Muscle of arm (tissue), 14 donors: ENCODE measurements at places on chromosomes 2 and 18. TPM values are rescaled to one million over a fixed set of nuclear protein-coding genes. Genes with fewer than 3 reads are reported as not detected.

DNA sequence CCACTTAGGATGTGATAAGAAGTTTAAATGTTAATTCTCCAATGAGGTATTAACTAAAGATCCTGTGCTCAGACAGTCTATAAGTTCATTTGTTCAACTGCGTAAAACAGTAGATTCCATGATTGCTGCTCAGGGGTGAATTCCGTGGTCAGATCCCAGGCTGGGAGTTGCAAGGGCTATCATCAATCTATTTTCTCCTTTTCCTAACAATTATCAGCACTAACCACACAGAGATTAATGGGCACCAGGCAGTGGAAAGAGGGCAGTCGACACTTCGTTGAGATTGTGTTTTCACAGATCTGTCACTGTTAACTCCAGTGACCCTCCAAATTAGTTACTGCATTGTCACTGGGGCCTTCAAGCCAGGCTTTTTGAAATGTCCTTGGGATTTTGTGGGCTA is 154.1 kb upstream of the SPRED2 start:
- no peak for DNase-seq

The L3MBTL4 gene
- polyA plus RNA-seq, result 1.3 TPM

The TCF4 gene
- polyA plus RNA-seq, result 149 TPM

The SERPINB10 gene
- not detected for polyA plus RNA-seq

The PLEKHH2 gene
- polyA plus RNA-seq, result 9.7 TPM
